ENCODE measurements at places on chromosomes 5 and 9.

DNA sequence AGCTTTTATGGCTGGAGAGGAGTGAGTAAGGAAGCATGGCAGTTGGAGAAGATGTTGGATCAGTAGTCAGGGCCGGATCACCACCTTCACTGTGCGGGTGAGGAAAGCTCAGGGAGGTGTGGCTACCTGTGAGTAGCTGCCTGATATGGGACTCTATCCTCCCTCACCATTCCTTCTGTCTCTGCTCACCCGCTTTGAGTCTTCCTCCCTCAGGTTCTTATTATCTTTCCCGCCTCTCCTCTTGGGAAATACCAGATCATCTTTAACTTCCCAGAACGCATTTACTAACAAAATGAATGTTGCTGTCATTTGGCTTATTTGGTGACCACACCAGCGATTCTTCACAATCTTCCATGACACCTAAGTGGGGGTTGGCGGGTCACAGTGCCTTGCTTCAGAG lies 140.7 kb upstream of the GPR151 start:
- no peak for DNase-seq

- DNase-seq, result no peak
These were observed 84.7 kb upstream of the SLCO6A1 start for GRCh38 chr5:102583276-102584124.

- no peak for DNase-seq
These were observed 4.2 kb downstream of the SLC34A3 start for GRCh38 chr9:137234758-137235423.

DNA sequence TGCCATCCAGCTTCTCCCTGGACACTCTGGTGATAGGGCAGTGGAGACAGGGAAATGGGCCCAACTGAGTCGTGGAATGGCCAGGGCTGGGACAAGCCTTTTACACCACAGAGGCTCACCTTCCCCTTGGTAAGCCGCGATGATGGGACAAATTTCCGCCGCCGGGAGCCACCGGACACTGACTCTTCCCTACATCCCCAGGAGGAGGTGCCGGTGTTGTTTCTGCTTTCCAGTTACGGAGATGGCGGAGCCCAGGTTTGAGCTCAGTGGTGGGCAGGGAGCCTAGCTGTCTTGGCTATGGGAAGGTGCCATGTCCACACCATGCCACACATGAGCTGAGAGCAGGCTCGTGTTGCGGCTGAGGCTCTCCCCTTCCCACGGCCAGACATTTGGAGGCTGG lies 19.9 kb upstream of the WNK2 start:
- no peak for DNase-seq

DNA sequence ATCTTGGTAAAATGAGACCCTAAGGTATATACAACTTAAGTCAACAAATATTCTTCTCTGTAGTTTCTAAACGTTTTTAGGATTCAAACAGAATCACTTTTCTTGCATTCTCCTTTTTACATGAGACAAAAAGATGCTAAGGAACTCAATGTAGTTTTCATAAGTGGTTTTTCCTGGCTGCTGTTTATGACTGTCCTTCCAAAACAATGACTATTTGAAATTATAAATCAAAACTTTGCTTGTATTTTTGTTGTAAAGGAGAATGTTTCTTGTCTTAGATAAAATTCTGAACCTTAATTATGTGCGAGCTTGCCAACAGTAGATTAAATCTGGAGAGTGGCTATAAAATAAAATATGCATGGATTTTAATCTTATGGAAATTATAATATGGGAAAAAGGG lies 53.8 kb downstream of the GRIN3A start:
- no peak for DNase-seq

- no peak for DNase-seq
These were observed 3.6 kb upstream of the POC5 start for GRCh38 chr5:75720882-75721281.

GRCh38 chr9:23586906-23587305 lies 239.1 kb downstream of the ELAVL2 start:
- DNase-seq, result no peak

GRCh38 chr9:11871852-11872251 lies 821.3 kb upstream of the TYRP1 start:
- DNase-seq, result no peak

GRCh38 chr9:114962809-114963208 lies 32.4 kb upstream of the TNFSF8 start:
- no peak for DNase-seq

DNA sequence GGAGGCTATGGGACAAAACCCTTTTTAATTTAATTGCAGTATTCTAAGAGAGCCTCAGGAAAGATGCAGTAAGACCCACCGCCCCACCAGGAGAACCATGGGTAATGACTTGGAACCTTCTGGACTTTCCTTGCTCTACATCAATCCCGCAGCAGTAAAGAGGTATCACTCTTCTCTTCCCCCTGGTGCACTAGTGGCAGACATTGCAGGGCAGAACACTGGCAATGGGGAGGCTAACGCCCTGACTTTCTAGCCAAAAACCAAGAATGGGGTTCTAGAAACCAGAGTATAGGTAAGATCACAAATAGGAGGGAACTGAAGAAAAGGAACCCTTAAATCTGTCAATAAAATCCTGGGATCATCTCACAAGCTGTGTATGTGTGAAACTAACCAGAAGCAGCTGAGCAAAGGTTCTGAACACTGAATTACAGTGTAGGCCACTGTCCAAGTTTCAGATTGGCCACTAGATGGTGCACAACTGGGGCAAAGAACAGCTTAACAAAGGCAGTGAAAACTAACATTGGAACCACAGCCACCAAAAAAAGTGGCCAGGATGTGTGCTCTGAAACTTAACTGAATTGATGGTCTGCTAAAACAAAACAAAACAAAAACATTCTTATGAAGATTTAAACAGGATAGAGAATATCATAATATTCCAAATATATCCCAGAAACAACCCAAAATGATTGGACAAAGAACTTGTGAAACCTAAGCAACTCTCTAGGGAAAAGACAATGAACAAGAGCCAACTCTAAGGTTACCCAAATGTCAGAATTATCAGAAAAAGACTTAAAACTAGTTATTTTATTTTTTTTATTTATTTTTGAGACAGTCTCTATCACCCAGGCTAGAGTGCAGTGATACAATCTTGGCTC lies 6.6 kb upstream of the FAM151B start:
- DNase-seq, result no peak

GRCh38 chr9:131707733-131708157 lies 32.1 kb downstream of the RAPGEF1 start:
- DNase-seq, result no peak

- no peak for DNase-seq
These were observed 52.4 kb downstream of the NREP start for GRCh38 chr5:111704452-111705085.

- no peak for DNase-seq
These were observed 70.9 kb downstream of the PRLR start for GRCh38 chr5:35159370-35159742.

- no peak for DNase-seq
These were observed 77.7 kb downstream of the EFNA5 start for GRCh38 chr5:107593009-107593408.

DNA sequence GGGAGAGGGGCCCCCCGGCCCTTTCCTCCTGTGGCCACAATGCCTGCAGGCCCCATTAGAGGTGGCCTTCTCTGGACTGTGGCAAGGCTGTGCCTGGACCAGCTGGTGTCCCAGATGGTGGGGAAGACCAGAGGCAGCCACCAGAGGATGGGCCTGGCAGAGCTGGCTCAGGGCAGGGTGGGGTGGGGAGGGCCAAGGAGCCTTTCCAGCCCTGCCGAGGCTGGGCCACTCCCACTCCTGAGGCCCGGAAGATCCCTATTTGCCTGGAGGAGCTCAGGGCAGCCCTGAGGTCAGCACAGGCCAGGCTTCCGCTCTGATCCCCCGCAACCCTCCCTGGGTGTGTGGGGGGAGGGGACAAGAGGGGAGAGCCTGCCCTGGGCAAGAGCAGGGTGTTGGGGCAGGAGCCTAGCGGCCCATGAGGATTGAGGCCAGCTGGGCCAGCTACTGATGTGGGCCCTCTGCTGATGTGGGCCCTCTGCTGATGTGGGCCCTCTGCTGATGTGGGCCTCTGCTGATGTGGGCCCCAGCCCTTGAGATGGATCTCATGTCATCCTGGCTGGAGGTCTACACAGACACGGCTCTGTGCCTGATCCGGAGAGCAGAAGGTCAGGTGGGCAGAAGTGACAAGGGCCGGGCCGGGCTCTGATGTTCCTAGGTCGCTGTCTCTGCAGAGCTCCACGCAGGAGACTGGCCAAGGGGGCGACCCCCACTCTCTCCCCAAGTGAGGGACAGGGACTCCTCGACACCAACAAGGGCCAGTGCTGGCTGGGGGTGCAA lies 6.0 kb downstream of the MRPS2 start:
- no peak for DNase-seq

GRCh38 chr9:129289131-129289731 lies 111.2 kb upstream of the IER5L start:
- no peak for DNase-seq

DNA sequence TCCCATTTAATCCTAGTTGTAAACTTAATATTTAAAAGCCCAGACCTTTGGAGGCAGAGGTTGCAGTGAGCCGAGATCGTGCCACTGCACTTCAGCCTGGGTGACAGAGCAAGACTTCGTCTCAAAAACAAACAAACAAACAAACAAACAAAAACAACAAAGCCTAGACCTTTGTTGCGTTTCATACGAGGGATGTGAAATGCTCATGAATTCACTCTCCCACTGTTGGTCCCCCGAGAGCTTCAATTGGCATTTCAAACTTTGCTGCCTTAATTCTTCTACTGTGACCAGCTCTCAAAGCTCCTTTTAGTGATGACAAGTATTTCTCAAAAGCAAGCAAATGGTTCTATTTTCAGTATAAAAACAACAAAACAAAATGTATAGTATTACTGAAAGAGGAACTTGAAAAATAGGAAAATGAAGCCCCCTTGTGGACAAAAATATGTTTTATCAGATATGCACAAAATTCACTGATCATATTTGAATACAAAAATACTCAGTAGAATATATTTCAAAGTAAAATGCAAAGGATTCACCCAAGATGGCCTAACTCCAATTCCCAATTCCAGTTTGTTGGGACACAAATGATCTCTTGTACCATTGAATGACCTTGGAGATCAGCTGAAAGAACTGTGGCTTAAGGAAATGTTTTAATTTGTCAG lies 140.4 kb downstream of the ESM1 start:
- DNase-seq, result no peak

DNA sequence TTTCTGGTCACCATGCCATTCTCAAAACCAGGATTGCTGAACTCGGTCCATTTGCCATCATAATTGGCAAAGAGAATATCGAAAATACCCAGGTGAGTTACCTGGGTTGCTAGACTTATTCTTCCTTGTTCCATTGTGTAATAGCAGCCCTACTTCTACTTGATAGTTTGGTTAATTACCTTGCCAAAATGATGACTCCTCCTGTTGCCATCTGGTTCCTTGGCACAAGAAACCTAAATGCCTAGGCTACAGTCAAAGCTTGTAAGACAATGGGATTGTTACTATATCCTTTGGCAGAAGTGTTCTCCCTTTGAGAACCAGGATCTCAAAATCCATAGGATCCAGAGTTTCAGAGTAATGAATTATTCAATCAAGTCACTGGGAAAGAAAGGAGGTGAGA lies 373.2 kb upstream of the ACTBL2 start:
- DNase-seq, result no peak

- DNase-seq, result no peak
These were observed 46.9 kb upstream of the GLDC start for GRCh38 chr9:6692433-6692832.

DNA sequence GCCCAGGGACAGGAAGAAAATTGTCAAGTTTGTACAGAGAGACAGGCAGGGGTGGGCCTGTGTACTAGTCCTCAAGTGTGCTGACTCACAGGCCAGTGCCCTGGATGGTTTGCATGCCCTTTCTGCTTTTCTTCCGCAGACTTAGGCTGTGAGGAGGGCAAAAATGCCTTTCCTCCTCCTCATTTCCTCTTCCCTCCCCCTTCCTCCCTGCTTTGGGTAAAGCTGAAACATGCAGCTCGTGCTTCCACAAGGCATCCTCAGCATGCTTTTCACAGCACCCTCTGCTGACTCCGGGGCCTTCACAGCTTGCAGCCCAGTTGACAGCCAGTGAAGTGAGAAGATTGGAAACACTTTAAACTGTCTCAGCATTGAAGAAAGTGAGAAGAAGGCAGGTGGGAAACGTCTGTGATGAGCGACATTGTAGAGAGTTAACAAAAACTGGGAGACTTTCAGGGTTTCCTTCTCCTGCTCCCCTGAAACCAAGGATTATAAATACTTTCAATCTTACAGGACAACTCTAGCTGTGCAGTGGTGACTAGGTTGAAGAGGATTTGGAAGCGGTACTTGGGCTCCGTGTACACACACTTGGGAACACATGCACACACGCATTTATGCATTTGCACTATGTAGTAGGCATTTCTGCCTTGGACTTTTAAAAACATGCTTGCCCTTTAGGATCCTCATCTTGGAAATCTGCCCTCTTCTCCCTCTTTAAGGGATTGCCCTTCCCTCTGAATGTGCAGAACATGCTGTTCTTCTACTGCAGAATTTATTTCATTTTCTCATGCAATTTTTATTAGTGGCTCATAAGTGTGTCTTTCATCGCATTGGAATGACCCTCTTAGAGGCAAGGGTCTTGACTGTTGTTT lies 138.8 kb downstream of the GRIA1 start:
- DNase-seq, result no peak

DNA sequence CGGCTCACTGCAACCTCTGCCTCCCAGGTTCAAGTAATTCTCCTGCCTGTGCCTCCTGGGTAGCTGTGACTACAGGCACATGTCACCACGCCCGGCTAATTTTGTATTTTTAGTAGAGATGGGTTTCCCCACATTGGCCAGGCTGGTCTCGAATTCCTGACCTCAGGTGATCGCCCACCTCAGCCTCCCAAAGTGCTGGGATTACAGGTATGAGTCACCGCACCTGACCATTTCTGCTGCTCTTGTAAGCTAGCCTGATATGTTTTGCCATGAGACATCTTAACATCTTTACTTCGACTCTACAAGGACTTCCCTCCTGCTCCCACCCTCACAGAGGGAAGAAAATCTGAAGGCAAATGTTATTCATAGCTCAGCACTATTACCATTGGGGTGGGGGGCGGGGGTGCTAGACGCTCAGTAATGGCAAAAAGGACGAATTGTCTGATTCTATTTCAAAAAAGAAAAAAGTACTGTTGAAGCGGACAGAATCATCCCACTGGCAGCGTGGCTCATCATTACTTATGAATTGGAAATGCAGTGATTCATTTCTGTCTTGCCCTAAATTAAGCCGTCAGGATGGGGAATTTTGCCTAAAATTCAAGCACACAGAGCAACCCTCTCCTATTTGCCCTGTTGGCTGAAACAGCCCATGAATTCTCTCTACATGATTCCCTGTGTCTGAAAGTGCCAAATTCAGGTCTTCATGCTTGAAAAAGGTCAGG lies 46.4 kb upstream of the WWC1 start:
- DNase-seq, result no peak
